ENCODE measurements at places on chromosomes 16 and 17.

DNA sequence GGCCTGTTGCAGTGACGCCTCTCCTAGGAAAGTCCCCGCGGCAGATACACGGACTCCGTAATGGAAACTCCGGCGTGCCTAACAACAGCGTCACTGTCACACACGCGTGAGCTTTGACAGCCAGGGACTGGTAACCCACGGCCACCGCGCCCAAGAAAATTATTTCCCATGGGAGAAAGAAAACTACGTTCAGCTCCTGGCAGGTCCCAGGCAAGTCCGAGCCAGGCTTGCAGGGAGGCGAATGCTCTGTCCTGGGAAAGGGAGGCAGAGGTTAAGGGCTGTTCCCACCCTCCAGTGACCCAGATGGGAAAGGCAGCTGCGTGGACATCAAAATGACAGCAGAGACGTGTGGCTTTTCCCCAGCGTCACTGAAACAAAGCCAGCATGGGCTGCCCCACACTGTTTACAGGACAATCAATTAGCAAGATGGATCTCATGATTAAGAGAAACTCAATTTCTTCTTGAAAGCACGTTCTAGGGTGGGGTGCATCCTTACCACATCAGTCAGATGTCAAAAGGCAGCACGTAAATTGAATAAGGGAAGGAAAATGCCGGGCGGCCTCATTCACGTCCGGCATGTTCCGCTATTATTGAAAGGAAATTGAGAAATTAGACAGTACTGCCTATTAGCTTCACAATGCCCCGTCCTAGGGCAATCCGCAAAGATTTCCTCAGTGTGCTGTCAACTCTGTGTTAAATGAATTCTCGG lies 82.5 kb downstream of the NXN start:
- no peak for DNase-seq

DNA sequence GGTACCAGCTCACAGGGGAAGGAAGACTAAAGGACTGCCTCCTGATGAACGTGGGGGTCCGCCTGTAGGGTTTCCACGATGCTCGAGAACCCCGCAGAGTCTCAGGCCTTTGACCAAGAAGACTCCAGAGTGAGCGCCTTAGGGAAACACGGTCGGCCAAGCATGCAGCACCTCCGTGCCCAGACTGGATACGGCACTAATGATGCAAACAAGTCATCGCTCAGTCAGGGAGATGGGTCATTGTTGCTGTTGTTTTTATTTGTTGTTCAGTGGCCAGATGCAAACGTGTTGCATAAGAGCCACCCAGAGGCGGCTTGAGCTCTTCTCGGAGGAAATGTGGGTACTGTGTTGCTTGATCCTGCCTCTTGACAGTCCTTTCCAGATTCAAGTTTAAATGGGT lies 19.3 kb upstream of the RBFOX3 start:
- DNase-seq, result no peak

DNA sequence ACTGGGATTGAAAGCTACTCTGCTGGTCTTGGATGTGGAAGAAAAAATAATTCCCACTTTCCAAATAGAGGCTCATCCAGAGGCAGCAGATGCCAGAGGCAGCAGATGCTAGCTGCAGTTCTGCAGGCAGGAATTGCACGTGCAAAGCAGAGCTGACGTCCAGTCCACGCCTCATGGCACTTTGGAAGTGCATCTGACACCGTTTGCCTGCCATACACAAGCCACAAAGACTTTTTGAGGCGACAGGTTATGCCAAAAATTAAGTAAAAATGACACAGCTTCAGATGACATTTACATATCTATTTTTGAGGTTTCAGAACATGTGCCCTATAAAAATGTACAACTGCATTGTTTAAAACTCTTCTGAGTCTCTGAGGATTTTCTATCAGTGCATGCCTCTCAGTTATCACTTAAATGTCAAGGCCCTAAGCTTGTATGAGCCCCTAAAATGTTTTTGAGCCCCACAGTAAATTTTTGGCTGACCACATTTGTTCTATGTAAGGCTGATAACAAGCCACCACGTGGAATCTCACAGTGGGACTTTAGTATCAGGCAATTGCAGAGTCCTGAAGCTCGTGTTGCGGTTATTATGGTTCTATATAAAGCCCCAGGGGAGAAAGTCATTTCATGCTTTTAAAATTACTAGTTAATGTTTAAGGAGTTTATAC lies 239.2 kb downstream of the PRKCA start:
- DNase-seq, result no peak

- no peak for DNase-seq
These were observed 716 bp downstream of the TK1 start for GRCh38 chr17:78185981-78186691.

- no peak for DNase-seq
These were observed 20.4 kb downstream of the HEATR3 start for GRCh38 chr16:50086176-50086575.
